ENCODE measurements at places on chromosomes 7 and 10.

DNA sequence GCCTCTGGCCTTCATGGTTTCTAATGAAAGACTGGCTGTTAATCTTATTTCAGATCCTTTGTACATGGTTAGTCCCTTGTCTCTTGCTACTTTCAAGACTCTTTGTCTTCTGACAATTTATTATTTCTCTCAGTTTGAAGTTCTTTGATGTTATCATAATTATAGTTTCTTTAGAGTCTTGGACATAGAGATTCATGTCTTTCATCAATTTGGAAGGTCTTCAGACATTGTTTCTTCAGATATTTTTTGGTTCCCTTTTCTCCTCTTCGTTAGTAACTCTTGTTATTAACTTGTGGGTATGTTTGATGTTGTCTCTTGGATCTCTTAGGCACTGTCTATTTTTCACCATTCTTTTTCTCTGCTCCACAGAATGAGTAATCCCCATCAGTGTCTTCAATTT, 8.7 kb downstream of the ZNF37A start:
- no peak for DNase-seq

- DNase-seq, result no peak
These were observed 49.5 kb upstream of the TMEM140 start for GRCh38 chr7:135098391-135098790.

DNA sequence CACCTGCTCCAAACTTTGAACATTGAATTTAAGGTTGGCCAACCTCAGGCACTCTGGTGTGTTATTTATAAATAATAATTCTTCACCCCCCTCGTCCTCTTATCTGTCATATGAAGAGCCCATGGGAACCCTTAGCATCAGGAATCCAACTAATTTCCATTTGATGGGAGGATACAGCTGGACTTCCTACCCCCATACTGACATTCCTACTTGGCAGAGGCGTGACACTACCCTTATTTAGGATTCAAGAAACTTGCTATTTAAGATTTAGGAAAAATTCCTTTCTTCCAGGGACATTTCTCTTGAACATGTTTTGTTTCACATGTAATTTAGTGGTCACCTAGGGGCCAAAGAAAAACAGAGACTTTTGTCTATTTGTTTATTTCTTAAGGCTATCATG, 171.9 kb upstream of the NRP1 start:
- no peak for DNase-seq

DNA sequence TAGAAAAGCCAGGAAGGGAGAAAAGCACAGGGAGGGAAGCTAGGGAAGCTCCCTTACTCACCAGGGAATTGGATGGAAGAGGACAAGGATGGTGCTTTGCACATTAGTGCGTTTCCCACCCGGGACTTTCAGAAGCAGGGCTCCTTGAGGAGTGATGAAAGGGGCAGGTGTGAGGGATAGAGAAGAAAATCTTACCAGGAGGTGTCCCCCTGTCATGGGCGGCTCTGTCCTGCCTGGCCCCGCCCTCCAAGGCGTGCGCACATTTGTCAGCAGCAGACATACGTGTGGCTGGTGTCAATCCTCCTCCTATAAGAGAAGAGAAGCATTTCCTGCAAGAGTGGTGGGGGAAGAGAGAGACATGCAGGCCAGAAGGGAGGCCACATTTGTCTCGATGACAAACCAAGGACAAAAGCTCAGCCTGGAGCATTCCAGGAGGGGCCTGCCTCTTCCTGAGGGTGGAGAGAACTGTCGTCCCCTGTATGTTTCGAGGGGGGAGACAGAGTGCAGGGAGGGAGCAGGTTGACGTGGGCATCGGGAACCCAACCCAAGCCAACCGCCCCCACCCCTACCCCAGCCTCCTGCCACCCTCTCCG, 47.4 kb upstream of the COMTD1 start:
- DNase-seq, result no peak

- DNase-seq, result no peak
These were observed 54.6 kb downstream of the LHPP start for GRCh38 chr10:124516181-124516580.

GRCh38 chr7:24476227-24476626, 97.0 kb upstream of the PALS2 start:
- DNase-seq, result no peak

- DNase-seq, result no peak
These were observed 4.9 kb downstream of the IPMK start for GRCh38 chr10:58262766-58263165.

DNA sequence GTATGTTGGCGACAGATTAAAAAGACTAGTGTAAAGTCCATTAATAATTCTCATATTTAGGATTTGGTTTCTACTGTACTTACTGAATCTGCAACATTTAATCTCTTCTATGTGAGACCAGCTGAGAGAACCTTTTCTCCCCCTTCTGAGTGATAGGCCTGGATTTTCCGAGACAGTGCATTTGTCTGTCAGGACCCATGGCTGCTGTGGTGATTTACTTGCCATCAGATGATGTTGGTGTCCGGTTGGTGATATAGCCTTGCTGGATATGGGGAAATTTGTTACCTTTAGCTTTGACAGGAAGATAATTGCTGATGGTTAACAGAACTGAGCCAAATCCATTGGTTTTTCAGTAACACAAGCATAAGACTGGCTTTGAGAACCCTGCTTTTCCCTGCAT, 517.2 kb downstream of the LRMDA start:
- no peak for DNase-seq

- DNase-seq, result no peak
These were observed 61.7 kb upstream of the ELN start for GRCh38 chr7:73966062-73966940.

- DNase-seq, result peak; percentile 30
These were observed 131.9 kb downstream of the CALCR start for GRCh38 chr7:93442478-93443224.

DNA sequence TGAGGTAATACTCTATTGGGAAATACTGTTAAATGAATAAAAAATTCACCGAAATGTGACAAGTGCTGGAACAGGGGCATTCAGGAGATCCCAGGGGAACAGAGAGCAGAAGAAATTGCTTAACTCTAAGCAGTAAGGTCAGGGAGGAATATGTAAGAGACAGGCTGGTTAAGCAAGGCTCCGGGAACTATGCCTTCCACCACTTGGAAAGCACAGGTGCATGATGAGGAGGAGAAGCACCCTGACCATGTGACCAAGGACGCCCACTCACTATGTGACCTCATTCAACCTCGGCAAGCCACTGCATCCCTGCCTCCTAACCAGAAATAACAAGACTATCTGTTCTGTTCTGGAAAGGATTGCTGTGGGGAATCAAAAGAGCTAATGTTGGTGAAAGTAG, 218.4 kb downstream of the ELMO1 start:
- no peak for DNase-seq

GRCh38 chr10:28291881-28292297, 11.0 kb downstream of the MPP7 start:
- no peak for DNase-seq

GRCh38 chr10:52706332-52707070, 66.1 kb downstream of the MBL2 start:
- DNase-seq, result no peak

DNA sequence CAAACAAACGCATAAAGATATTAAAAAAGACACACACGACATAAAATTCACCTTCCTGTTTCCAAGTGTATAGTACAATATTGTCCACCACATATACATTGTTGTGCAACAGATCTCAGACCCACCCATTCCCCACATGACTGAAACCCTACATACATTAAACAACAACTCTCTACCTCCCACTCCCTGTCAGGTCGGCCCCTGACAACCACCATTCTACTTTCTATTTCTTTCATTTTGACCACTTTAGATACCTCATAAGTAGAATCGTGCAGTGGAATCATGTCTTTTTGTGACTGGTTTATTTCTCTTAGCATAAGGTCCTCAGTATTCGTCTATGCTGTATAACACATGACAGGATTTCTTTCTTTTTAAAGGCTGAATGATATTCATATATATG, 320.5 kb downstream of the BBS9 start:
- no peak for DNase-seq

DNA sequence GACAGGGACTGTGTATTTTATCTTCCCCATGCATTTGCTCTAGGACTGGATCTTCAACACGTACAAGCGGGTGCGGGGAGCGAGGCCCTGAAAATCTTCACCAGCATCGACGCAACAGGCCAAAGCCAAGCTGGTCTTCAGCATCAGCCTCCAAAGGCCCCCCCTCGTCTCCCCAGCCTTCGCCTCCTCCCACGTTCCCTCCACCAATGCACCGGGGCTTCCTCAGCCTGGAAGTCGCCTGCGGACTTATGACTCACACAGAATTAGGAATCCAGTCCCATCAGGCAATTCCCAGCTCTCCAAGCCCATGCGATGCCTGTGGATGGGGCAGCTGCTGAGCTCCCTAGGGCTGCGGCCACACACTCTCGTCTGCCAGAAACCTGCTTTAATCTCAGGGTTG, 36.3 kb upstream of the RNF32 start:
- DNase-seq, result no peak

DNA sequence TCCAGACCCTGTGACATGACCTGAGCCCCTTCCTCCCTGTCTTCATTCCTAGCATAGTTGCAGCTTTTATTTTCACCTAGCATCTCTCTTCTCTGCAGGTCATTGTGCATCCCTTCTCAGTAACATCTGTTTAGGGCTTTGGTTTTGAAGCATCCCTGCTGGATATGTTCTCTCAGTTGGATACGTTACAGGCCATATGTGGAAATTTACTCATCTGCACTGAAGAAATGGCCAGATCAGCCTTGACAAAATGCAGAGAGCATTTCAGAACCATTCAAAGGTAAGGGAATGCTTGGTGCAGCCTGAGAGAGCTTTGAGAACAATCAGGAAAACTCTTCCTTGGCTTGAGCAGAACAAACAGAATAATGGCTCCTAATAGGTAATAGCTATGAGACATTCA, 647.0 kb downstream of the KCNMA1 start:
- no peak for DNase-seq

DNA sequence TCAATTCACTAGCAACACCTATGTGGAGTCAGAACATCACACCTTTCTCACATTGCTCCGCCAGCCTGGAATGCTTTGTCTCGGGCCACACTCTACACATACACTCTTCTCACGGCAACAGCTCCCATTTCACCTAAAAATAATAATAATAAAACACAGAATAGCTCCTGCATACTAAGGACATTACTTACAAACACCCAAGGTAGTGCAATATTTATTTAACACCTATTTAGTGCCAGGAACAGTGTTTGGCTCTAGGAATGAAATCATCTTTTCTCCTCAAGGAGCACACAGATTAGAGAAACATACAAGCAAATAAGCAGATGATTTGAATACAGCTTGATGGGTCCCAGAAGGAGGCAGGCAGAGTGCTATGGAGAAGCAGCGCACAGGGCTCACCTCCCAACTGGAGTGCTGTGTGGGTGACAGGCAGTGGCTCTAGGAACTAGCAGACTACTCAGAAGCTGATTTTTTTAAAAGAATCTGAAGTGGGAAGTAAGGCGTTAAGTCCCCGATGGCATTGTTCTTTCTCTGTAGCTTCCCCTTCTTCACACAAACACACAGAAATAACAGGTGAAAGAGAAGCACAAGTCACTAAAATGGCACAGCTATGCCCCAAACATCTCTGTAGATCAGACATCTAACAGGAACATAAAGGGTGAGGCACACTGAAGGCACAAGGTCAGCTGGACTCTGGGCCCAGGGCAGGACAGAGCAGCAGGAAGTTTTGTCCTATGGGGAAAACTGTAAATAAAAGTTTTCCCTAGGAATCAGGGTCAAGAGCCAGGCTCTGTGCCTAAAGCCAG, 16.7 kb downstream of the USP6NL start:
- no peak for DNase-seq

DNA sequence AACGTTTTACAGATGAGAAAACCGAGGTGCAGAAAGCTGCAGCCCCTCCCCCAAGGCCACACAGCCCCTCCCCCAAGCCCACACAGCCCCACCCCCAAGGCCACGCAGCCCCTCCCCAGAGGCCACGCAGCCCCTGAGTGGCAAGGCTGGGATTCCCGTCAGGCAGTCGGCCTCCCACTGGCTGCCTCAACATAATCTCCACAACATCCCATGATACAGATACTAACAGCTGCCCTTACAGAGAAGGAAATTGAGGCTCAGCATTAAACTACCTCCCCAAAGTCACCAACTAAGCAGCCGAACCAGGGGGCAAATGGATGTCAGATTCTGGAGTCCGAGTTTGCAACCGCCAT, 15.9 kb downstream of the SH3PXD2A start:
- DNase-seq, result no peak

- no peak for DNase-seq
These were observed 179.5 kb downstream of the CREB5 start for GRCh38 chr7:28591725-28592349.

DNA sequence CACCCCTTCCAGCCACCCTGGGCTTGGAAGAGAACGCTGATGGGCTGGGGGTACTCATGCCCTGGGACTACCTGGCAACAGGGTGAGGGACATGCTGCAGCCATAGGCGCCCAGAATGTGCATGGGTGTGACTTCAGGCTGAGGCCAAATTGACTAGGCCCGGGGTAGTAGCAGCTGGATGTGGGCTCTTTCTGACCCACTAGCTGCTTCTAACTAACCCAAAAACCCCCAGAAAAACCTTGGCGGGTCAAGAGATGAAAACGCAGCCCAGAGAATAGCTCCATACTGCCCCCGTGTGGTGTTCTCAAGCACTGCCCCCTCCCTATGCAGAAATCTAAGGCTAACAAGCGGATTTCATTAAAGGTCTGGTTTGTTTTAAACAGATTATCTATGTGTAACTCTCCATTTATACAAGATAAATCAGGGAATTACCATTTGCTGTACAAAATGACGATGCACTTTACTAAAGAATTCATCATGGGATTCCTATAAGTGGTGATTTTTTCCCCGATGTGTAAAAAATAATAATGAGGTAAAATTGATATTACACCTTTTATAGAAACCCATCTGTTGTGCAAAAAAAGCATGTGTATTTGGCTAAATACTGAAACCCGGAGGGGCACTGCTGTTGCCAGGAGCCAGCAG, 4.2 kb downstream of the SMARCD3 start:
- peak; percentile 19 for DNase-seq

DNA sequence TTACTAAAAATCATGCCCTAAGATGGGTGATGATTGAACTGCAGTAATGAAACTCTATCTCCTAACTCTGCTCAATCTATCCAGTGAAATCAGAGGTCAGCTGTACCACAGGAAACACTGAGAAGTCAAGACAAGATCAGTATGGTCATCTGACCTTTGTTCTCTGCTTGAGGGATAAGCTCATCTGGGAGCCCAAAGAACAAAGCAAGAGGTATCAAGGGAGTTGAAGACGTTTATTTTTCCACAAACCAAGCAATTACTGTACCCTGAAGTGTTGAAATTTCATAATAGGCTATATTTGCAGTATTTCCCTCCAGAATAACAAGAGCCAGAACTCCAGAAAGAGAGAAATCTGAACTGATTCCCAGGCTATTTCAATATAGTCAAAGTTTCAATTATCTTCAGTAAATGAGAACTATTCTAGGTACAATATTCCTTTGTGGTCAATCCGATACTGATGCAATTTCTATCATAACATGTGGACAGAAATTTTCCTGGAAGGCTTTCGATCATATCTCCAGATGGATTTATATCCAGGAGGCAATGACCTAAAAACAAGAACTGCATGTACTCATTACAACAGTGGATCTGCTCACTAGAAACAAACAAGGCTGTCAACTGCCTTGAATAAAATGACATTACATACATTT, 345.3 kb downstream of the TNS3 start:
- DNase-seq, result no peak

- no peak for DNase-seq
These were observed 17.3 kb downstream of the TNPO3 start for GRCh38 chr7:129037585-129037984.
